Stimulated activated CD8-positive, alpha-beta memory T cell treated with anti-CD3 and anti-CD28 coated beads, Interleukin-4, amount 100 ng/mL, for 1 hour (primary cell): ENCODE measurements at places on chromosomes 2 and 18.

GRCh38 chr2:43593254-43593653 is 2.6 kb downstream of the THADA start:
- DNase-seq, result no peak

DNA sequence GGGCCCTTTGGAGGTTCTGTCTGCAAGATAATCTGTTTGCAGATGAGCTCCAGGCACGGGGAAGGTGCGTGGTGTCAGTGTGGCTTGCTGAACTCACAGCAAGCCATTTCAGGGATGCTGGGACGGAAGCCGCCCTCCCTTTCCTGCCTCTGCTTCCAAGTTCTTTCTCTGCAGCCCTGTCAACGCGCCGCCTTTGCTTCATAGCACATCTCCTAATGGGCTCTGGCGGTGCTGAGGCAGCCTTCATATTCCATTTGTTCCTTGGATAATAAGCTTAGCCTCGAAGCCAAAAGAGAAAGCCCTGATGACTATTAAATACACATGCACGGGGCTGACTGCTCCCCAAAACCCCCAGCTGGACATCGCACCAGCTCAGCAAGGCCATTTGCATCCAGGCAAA is 81.7 kb upstream of the TAF1B start:
- no peak for DNase-seq

GRCh38 chr2:26913606-26913998 is 56.8 kb upstream of the MAPRE3 start:
- DNase-seq, result no peak

DNA sequence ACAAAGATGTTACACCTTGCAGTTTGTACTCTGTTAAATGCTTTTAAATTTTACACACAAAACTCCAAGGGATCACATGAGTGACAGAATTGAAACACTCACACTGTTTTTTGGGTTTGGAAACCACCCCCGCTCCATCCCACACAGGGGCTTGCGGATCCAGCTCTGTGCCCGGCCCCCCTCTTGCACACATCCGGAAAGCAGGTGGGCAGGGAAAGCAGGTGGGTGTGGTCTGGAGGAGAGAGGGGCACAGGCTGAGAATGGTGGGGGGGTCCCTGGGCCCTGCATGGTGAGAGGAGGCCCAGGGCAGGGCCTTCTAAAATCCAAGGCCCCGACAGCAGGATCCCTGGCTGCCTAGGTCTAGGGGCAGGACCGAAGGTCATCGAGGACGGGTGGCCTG is 88.5 kb upstream of the HPCAL1 start:
- no peak for DNase-seq

- no peak for DNase-seq
Observed at GRCh38 chr2:231413456-231413855, 17.9 kb downstream of the B3GNT7 start.
